CD8-positive, alpha-beta T cell (primary cell): ENCODE measurements at places on chromosomes 6 and 20.
A peak's percentile ranks its signal among the peaks of the same experiment; 100 is the strongest.

- no peak for DNase-seq
Observed at GRCh38 chr20:2463616-2464365, 6.8 kb downstream of the SNRPB start.

DNA sequence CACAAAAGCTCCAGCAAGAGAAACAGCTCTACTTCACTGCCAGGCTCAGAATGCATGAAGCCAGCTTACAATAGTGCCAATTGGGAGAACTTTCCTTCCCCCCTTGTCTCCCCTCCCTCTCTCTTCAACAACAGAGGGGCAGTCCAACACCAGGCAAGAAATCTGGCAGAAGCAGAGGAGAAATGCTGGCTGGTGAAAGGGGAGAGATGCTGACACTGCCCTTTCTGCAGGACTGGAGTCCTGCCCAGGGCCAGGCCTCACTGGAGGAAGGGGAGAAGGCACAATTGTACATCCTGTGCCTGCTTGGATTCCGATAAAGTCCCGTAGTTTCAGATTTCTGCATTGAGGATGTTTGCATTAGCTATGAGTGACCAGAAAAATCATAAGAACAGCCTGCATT, 148.6 kb downstream of the LRRC1 start:
- no peak for DNase-seq

DNA sequence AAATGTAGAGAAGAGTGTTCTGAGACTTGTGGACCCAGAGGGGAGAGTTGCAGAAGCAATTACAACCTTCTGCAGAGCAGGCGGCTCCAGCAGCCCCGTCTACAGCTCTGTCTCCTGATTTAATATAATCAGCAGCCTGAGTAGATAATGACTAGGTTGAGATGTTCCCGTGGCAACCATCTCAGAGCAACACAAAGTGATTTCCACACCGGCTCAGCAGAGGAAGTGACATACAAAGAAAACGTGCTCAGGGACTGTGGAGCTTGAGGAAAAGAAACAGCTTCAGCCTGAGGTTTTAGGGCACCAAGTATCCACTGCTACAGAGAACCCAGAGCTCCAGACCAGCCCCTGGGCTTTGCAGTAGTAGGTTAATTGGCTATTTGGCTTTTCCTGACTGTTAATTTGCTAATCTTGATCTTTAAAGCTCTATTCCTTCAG, 136.4 kb downstream of the MTFR2 start:
- peak; percentile 5 for DNase-seq

DNA sequence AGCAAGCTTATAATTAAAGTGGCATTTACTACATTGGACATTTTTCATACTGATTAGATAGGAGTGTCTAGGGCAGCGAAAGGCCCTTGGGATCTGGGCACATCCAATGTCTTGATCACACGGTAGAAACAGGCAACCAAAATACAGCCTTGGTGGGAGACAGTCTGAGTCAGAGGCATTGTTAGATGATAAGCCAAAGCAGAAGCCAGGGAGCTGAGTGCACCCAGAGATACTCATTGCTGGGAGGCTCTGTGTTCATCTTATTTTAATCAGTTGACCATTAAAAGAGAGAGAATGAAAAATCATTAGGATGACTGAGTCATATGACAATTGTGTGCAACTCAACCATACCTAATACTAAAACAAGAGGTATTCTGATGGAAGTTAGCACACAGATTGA, 109.5 kb downstream of the LCA5 start:
- no peak for DNase-seq

DNA sequence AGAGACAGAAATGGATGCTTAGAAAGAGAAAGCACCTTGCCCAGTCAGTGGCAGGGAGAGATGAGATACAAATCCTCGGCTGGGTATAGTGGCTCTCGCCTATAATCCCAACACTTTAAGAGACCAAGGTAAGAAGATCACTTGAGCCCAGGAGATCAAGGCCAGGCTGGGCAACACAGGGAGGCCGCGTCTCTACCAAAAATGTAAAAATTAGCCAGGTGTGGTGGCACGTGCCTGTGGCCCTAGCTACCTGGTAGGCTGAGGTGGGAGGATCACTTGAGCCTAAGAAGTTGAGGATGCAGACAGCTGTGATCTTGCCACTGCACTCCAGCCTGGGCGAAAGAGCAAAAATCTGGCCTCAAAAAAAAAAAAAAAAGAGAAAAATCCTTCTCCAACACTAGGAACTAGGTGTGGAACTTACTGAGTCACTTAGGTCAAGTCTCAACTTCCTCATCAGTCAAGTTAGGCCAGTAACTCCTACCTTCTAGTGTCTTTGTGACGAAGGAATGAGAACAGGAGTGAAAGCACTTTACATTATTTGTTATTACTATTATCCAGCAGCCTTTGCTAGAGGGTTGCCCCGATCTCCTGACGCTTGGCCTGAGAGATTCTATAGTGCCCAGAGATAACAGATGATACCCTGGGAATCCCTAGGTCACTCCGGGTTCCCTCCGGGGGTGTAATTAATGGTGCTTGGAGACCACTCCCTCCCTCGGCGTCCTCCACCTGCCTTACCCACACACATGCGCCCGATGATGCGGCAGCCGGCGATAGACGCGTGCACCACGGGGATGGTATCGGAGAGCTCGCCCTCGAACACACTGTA, 918 bp downstream of the EIF6 start:
- no peak for DNase-seq

DNA sequence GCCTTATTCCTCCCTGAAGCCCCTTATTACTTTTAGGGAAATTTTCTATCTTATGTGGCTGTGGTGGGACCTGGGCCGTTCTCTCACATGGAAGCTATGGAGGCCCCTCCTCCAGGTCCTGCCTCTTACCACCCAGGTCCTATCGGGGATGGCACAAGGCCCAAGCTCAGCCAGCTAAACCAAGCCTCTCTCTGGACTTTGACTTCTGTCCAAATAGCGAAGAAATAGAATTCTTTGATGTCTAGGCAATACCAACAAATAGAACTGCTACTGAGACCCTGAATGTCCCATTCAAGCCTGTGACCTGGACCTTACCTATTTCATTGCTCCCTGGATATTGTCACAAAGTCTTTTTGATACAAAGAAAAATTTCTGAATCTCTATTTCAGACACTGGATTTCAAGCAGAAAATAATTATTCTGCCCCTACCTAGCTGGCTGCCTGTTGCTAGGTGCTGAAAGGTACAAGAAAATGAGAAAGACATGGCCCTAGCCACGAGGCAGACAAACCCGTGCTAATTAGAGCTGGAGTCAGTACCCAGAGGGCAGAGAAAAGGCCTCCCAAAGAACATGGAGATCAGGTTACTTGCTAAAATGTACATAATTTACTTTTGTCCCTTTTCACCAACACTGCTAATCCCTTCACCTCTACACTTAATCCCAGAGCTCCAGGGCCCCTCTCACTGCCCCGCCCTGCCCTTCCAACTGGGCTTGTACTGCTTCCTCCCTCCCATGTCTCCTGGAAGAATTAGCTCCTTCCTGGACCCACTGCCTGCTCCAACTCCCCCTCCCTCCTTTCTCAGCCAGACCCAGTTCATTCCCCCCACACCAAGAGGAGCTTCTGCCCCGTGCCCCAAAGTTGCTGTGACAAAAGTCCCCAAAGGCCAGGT, 15.5 kb upstream of the NNAT start:
- no peak for DNase-seq

GRCh38 chr20:43397147-43397546, 60.5 kb upstream of the SRSF6 start:
- no peak for DNase-seq

DNA sequence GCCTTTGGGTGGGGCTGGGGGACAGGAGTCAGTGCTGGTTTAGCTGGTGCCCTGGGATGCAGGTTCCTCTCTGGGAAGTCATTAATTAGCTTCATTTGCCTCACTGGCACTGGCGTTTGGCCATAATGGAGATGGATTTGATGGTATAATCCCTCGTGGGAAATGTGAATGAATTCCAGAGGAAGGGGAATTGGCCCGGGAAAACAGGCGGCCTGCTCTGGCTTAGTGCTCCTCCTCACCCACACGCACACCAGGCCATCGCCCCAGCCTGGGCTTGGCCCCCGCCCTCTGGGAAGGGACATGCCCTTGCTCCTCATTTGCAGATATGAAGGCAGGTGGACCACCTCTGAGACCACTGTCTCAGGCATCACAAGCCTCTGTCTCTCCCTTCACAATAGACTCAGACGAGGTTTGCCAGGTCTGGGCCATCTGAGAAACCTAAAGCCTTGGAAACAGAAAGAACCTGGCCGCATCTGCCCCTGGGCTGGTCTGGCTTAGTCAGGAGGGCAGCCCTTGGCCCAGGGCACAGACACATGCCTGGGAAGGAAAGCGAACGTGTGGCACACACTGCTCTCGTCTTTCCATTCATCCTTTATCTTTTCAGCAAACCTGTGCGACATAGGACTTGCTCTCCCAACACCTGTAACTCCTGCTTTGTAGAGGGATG, 199.2 kb upstream of the CDH4 start:
- DNase-seq, result no peak

DNA sequence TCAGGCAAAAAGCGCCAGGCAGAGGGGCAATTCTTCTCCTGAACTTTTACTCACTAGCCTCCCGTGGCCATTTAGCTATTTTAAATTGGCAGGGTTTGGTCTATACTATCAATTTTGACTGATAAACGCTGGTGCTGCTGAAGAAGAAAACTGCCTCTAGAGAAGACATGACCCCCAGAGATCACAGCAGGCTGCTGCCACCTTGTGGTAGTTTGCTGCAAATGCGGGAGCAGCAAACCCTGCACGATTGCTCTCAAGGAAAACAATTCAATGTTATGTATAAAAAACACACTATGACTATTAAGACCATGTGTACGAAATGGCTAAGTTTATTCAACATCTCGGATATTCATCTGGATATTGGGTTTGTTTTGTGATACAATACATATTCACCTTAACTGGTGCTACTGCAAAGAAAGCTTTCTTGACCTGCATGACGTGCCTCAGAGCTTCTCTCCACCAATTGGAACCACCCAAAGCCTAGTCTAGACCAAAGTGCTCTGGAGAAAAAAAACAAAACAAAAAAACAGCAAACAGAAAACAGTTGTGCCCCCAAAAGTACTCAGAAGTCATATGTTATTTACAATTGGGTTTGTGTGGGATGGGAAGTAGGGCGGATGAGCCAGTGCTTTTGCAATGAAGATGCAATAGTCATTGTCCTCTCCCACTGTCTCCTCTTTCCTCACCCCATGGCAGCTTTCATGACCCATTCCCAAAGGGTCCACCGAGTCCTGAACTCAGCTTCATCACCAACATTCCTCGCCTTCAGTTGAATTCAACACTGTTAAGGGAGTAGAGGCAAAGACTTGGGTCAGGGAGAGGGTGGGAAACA, 19.6 kb upstream of the IL17F start:
- peak; percentile 55 for DNase-seq

- no peak for DNase-seq
Observed at GRCh38 chr6:27279513-27280063, 32.1 kb downstream of the PRSS16 start.

GRCh38 chr20:17849901-17850683, 118.5 kb downstream of the SNX5 start:
- no peak for DNase-seq

DNA sequence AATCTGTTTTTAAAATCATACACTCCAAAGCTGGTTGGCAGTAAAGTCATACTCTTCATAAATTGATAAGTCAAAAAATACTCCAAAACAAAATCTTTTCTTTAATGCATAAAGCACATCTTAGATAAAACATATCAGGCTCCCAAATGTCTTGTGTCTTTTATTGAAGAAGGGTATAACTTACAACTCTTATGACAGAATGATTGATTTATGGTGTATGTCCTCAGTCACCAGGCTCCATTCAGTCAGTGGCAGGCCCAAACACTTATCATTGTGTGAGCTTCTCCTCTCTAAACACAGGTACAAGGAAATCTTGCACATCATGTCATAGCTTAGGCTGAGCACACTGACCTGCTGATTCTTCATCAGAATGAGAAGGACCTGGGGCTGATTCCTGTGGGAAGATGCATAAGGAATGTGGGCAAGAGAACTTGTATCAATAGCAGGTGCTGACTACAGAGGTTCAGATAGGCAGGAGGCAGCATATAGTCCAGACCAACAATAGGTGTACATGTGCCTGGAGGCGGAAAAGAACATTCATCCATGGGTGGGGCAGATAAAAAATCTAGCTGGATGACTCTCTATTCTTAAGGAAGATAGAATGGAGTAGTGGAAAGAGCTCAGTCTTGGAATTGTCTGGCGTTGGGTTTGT, 1.9 kb downstream of the CALHM5 start:
- no peak for DNase-seq

- no peak for DNase-seq
Observed at GRCh38 chr20:25040438-25040831, 17.5 kb downstream of the ACSS1 start.

DNA sequence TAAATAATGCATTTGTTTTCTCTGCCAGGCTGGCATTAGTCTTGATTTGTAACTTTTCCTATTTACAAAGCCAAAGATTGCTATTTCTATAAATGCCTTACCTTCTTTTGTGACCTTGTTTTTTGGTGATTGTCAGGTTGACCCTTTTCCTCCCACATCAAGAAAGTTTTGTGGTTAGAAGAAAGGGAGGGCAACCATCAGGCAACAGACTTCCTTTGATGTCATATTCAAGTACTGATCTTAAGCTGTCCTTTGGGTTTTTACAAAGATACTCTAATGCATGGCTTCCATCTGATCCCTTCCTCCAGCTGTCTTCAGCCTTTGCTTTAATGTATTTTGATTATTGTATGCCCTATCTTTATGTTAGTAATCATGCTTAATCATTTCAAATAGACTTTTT, 23.9 kb downstream of the RNF217 start:
- no peak for DNase-seq

GRCh38 chr20:47400685-47401084, 44.2 kb upstream of the ZMYND8 start:
- no peak for DNase-seq

DNA sequence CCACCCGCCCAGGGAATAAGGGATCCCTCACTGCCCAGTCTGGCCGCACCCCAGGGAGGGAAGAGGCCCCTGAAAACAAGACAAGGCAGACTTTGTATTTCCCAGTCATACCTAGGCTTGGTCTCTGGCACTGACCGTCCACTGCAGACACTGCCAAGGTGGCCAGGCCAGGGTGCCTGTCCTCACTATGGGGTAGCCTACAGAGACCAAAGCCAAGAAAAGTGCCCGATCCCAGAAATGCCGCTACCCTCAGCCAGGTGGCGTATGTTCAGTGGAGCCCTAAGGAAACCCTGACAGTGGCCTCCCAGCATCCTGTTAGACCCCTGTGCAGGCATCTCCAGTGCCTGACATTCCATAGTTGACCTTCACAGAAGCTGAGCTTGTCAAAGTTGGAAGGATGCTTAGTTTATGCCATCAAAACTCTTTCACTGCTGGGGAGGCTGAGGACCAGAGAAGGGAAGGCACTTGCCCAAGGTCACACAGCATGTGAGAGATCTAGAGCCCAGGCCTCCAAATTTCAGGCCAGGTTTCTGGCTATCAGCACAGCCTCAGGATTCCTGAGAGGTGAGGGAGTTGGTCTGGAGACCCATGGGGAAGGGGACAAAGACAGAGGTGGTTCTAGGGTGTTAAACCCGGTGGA, 2.5 kb downstream of the SCRT2 start:
- DNase-seq, result no peak
